Liver (tissue), 10 donors: ENCODE measurements at places on chromosomes 5 and 9. TPM values are rescaled to one million over a fixed set of nuclear protein-coding genes. Genes with fewer than 3 reads are reported as not detected.

Gene GABRA6
- polyA plus RNA-seq, result not detected

Gene HTR4
- 0.20 TPM for polyA plus RNA-seq

Gene EMB
- 0.90 TPM for polyA plus RNA-seq

Gene CLIC3
- 0.38 TPM for polyA plus RNA-seq

- DNase-seq, result no peak
Observed at GRCh38 chr5:103679873-103680272, 117.3 kb upstream of the NUDT12 start.

- peak; percentile 52 for DNase-seq
Observed at GRCh38 chr5:38258319-38259061, at the start of gene EGFLAM. Gene EGFLAM, plus strand, starts transcription at chr5:38258559. Its CDS starts 196 bp downstream, at chr5:38258755.

- DNase-seq, result no peak
Observed at GRCh38 chr5:7246287-7246686, 149.7 kb upstream of the ADCY2 start.

- no peak for DNase-seq
Observed at GRCh38 chr5:17737092-17737491, 102.8 kb downstream of the TAF11L14 start.
